NT2/D1 (cell line): ENCODE measurements at places on chromosomes 2 and 18.
A peak's percentile ranks its signal among the peaks of the same experiment; 100 is the strongest.

- DNase-seq = no peak
These were observed 14.1 kb upstream of the MYCN start for GRCh38 chr2:15926252-15926651.

- no peak for DNase-seq
These were observed 45.3 kb downstream of the LRRFIP1 start for GRCh38 chr2:237672731-237673129.

DNA sequence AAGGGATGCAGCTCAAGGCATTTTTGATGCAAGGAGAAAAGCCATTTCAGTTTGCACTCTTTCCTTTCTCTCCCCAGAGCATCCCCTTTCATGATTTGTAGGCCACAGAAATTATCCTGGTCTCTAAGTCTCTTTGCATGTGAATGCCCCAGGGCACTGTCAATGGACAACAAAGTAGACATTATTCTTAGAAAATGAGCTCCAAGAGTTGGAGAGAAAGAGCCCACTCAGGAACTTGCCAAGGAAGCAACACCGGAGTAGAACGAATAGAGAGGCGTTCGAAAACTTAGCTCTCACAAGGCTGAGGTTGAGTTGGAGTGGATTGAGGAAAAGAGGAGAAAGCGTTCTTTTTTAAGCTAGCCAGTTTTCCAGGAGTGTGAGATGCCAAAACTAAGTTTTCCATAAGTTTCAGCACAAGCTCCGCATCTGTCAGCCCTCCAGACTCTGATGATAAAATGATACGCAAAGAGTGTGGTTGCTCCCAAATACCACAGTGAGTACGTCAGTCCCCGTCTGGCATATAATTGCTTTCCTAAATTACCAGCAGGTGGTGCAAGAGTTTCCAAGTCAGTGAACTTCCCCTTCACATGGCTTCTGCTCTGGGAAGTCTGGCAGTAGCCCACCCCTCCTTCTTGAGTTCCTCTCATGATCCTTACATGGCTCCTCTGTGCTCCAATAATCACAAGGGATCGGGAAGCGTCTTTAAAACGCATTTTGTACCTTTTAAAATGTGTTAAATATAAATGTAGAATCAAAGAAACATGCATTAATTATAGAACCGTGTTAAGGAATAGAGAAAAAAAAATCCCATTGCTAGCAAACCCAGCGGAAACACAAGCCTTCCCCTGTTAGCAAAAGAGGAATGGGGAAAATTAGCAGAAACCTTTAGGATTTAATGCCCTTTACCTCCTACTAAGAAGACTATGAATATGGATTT, 1060.6 kb upstream of the FANCL start:
- peak; percentile 76 for DNase-seq

- DNase-seq = no peak
These were observed 86.1 kb upstream of the UPP2 start for GRCh38 chr2:158015428-158016076.

DNA sequence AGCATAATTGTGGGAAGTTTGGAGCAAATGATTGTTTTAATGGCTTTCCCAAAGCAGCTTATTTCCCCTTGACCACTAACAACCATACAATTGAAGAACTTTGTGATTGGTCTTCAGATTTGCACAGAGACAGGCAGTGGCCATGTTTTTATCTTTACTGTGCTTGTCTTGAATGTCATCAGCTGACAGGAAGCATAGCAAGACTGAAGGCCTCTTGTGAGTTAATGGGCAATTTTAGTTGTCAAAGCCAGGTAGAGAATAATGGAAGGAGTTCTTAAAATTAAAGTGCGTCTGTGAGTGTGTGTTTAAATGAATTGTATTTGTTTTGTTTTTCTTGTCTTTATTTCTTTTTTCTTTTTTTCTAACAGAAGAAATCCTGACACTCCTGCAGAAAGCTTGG, 809.9 kb downstream of the TSN start:
- no peak for DNase-seq

DNA sequence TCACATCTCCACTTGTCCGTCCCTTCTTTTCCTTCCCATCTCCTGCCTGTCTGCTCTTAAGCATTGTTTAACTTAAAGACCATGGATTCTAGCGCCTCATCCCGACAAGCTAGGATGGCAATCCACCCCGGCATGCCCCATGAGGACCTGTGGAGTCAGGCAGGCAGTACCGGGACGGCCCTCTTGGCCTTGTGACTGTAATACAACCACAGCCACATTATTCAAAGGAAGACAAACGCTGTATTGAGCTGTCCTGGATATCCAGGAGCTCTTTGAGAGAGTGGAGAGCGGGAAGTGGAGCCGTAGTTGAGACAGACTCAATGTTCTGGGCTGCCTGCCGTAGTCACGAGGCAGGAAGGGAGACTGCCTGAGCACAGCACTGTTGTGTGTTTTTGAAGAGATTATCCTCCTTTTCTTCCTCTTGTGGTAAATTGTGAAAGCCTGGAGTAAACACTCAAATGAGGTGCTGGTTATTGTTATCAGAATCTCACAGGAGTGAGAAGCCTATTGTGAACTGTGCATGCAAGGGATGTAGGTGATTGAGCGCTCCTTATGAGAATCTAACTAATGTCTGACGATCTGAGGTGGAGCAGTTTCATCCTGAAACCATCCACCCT, 929.8 kb upstream of the CNTNAP5 start:
- DNase-seq = no peak

DNA sequence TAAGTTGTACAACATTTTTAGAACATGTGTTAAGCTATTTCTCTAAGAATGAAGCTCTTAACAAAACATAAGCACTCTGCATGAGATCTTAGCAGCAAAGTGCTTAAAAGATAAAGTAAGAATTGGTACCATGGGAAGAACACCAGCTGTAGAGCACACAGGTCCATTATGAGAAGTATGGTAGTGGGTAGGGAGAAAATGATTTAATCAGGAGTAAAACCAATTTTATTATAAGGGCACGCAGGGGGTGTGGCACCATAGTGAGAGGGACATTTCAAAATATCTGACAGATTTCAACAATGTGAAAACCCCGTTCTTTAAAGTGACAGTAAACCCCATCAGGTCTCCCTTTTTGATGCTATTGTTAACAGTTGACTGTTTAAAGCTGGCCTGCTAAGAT, 492.9 kb downstream of the ARHGAP15 start:
- DNase-seq = no peak

GRCh38 chr2:221758076-221758475, 186.0 kb upstream of the EPHA4 start:
- no peak for DNase-seq
